Uterus (tissue), 4 donors: ENCODE measurements at places on chromosomes 11 and 22.

GRCh38 chr22:30989474-30989873 lies 20.4 kb downstream of the TUG1 start:
- no peak for DNase-seq

DNA sequence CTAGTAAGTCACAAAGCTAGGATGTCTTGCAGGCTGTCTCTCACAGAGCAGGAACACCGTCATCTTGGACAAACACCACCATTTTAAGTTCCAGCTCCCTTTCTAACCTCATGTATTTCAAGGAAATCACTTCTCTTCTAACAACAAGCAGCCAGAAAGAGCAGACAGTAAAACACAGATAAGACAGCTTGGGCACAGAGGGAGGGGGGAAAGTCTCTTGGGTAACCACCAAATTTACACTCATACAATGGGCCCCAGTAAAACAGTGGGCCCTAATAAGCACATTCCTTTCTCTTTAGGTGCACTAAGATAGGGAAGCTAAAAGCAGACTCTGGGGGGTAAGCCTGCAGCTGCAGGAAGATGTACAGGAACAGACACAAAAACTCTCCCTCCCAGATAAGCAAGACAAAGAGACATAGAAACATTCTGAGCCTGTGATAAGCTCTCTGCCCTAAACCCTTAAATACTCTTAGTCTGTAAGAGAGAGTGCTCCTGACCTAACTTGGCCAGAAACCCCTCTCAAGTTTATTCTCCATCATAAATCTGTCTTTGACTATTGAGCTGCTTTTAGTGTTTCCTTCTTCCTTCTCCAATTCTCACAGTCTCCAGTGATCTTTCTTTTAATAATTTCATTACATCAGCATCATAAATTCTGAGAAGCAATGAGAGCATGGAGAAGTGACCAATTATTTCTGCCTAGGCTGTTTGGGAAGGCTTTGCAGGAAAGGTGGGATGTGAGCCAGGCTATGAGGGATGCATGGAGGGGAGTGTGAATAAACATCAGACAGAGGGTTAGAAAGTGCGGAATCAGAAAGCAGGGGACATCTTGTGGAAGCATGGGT lies 7.4 kb downstream of the OR10D3 start:
- DNase-seq, result no peak

GRCh38 chr11:116175707-116176106 lies 597.1 kb downstream of the BUD13 start:
- DNase-seq, result no peak

DNA sequence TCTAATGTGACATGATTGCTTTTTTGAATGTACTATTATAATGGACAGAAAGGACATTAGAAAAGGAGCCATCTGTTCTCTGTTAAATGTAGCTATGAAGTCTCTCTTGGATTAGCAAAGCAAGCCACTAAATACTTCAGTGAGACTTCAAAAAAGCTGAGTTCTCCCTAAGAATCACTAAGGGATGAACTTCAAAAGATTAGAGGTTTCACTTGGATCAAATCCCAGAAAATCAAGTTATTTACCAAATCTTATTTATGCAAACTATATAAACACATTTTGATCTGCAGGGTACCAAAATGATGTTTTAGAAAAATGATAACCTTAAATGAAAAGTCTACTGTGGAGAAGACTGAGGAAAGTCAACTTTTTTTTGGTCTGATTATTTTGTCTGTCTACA lies 82.1 kb upstream of the MTMR2 start:
- no peak for DNase-seq

GRCh38 chr22:39622881-39623367 lies 52.4 kb downstream of the CACNA1I start:
- DNase-seq, result no peak

GRCh38 chr11:76558473-76558872 lies 112.1 kb downstream of the LRRC32 start:
- no peak for DNase-seq

- DNase-seq, result no peak
These were observed 31.6 kb downstream of the ZNF214 start for GRCh38 chr11:6988506-6988905.

- DNase-seq, result no peak
These were observed 39.8 kb downstream of the MYO18B start for GRCh38 chr22:25781801-25782200.

- DNase-seq, result no peak
These were observed 95.2 kb upstream of the ANO1 start for GRCh38 chr11:69982690-69983570.

- no peak for DNase-seq
These were observed 17.3 kb downstream of the FLI1 start for GRCh38 chr11:128711136-128711535.

GRCh38 chr11:36278531-36279282 lies 10.5 kb downstream of the COMMD9 start:
- no peak for DNase-seq

GRCh38 chr11:29309992-29310391 lies 706.8 kb downstream of the KCNA4 start:
- DNase-seq, result no peak
